ENCODE measurements at places on chromosomes 11 and 22. TPM values are rescaled to one million over a fixed set of nuclear protein-coding genes. Genes with fewer than 3 reads are reported as not detected.
A peak's percentile ranks its signal among the peaks of the same experiment; 100 is the strongest.

- no peaks in the 10 kb centered on the region for H3K27me3 ChIP-seq
- no peak for DNase-seq
- H3K36me3 ChIP-seq: peaks cover 7% of the 10 kb centered on the region
- no peak overlapping the region for H3K4me3 ChIP-seq
- no peak overlapping the region for H3K27ac ChIP-seq
These were observed 57.6 kb downstream of the TNRC6B start for GRCh38 chr22:40235308-40235707.

DNA sequence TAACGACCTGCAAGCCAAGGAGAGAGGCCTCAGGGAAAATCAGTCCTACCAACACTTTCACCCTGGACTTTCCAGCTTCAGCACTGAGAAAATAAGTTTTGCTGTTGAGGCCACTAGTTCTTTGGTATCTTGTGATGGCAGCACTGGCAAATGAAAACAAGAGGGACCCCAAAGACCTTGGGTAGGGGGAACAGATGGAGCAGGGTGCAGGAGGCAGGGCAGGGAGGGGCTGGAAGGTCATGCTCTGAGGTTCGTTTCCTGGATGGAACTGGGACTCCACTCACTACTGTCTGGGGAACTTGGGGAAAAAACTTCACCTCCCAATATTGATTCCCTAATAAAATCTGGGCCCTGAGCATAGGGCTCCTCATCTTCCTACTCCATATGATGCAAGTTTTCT, 34.2 kb upstream of the PRAME start:
- no peaks in the 10 kb centered on the region for H3K36me3 ChIP-seq
- no peak overlapping the region for H3K27ac ChIP-seq
- no peak overlapping the region for H3K4me3 ChIP-seq

The OR5A1 gene
- not detected for total RNA-seq

The B3GAT1 gene
- 0.08 TPM for total RNA-seq

The RFPL2 gene
- 0.08 TPM for total RNA-seq

The UBQLN3 gene
- total RNA-seq: 0.14 TPM

The ENDOD1 gene
- total RNA-seq: 11.3 TPM

DNA sequence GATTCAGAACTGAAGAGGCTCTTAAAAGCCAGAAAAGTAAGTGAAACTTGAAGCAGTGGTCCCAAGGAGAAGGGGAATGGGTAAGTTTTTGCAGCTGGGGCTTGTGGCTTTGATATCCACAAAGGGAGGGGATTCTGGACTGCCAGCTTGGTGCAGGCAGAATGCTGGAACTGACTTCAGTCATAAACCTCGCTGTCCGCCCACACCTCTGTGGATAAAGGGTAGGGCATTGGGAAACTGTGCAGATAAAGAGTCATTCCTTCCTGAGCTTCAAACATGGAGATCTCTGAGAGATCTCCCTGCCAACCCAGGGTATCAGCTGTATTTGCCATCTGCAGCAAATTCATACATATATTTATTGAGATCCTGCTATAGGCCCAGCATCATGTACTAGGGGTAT, 124.3 kb upstream of the OR9Q1 start:
- no peak overlapping the region for H3K4me3 ChIP-seq
- H3K27ac ChIP-seq: no peak overlapping the region
- DNase-seq: no peak

DNA sequence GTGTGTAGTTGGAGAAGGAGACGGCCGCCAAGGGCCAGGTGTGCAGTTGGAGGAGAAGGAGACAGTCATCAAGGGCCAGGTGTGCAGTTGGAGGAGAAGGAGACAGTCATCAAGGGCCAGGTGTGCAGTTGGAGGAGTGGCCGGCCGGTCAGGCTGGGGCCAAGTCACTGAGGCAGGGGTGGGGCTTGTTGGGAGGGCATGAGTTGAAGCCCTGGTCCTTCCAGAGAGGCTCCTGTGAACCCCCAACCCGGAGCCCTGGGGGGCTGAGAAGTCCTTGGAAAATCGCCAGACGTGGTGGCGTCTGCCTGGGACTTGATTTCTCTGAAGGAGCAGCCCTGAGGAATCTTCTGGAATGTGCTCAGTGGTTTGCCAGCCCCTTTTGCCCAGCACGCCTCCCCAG, 1320.5 kb downstream of the BRD1 start:
- H3K4me3 ChIP-seq: no peak overlapping the region
- no peaks in the 10 kb centered on the region for H3K36me3 ChIP-seq
- H3K4me1 ChIP-seq: no peaks in the 10 kb centered on the region
- H3K27me3 ChIP-seq: peaks cover 76% of the 10 kb centered on the region

The SLC22A12 gene
- not detected for total RNA-seq

DNA sequence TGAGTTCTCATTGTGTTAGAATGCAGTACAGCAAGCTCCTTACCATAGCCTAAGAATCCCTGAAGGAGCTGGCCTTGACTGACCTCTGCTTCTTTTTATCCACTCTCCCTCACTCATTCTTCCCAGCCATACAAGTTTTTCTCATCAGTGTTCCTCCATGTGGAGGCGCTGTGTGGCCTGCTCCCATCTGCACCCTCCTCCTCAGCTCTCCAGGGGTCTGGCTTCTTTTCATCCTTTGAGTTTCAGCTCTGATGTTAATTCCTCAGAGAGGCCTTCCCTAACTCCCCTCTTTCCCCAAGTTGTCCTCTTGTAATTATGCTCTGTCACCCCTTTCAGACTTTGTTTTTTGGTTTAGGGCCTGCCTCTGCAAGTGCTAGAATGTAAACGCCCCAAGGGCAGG, 144.8 kb downstream of the WNT7B start:
- H3K4me3 ChIP-seq: no peak overlapping the region
- no peak for DNase-seq
- H3K36me3 ChIP-seq: peaks cover 19% of the 10 kb centered on the region
- no peak overlapping the region for H3K27ac ChIP-seq

The PLA2G3 gene
- not detected for total RNA-seq

The ARAP1 gene
- total RNA-seq: 51.9 TPM

GRCh38 chr11:112662554-112662953, 298.7 kb upstream of the NCAM1 start:
- H3K4me3 ChIP-seq: no peak overlapping the region
- DNase-seq: no peak
- H3K27me3 ChIP-seq: no peaks in the 10 kb centered on the region
- no peaks in the 10 kb centered on the region for H3K36me3 ChIP-seq
- H3K27ac ChIP-seq: no peak overlapping the region
- peaks cover 8% of the 10 kb centered on the region for H3K4me1 ChIP-seq

DNA sequence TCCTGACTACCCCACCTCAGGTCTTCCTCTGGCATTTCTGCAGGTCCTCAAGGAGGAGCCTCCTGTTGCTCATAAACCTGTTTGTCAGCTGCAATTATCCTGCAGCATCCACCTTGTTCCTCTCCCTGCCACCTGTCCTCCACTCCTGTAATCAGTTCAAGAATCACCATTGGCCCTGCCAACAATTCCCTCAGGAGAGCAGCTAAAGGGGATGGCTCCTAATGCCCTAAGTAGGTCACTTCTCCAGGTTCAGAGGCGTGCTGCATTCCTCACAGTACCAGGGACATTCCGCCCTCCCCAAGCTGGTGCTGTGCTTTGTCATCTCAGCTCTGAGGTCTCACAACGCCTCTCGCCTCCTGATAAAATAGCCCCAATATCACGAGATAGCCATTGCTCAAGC, 2.1 kb downstream of the CLDN25 start:
- H3K27me3 ChIP-seq: peaks cover 4% of the 10 kb centered on the region
- peaks cover 25% of the 10 kb centered on the region for H3K4me1 ChIP-seq
- no peaks in the 10 kb centered on the region for H3K36me3 ChIP-seq
- no peak overlapping the region for H3K27ac ChIP-seq

DNA sequence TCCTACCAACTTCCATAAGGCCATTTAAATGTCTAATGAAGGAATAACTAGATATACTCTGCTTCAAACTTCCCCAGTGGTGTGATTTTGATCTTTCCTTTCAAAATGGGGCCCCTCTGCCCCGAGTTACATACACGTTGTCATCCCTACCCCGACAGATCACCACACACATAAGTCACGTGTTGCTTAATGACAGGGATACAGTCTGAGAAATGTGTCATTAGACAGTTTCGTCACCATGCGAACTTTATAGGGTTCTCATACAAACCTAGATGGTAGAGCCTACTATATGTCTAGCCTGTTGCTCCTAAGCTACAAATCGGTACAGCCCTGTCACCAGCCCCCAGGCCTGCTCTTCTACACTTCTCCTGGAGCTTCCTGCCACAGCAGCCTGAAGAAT, 49.8 kb upstream of the SCUBE2 start:
- H3K4me3 ChIP-seq: no peak overlapping the region
- peaks cover 84% of the 10 kb centered on the region for H3K36me3 ChIP-seq
- no peak overlapping the region for H3K27ac ChIP-seq
- DNase-seq: no peak
- no peaks in the 10 kb centered on the region for H3K27me3 ChIP-seq
- H3K4me1 ChIP-seq: peaks cover 34% of the 10 kb centered on the region

DNA sequence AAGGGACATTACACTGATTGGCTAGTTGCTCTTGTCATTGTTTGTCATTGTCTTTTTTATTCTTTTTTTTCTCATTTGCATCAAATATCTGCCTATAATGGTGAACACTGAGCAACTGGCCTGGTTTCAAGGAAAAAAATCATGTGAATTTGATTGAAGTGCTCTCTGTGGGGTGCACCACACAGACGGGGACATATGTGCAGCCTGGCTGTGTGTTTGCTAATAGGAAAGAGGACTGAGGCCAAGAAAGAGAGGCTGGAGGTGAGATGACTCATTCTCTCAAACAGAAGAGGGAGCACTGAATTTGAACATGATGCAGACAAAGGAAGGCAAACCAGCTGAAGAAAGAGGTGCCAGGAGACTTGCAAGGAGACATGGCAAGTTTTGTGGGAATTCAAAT, 684.9 kb upstream of the CCDC90B start:
- DNase-seq: no peak

The SAA4 gene
- total RNA-seq: not detected

GRCh38 chr22:41846268-41846987, 13.5 kb downstream of the SREBF2 start:
- no peak overlapping the region for H3K4me3 ChIP-seq
- no peaks in the 10 kb centered on the region for H3K27me3 ChIP-seq
- no peak for DNase-seq
- H3K36me3 ChIP-seq: peaks cover 12% of the 10 kb centered on the region
- peaks cover 64% of the 10 kb centered on the region for H3K4me1 ChIP-seq

GRCh38 chr11:126808836-126809235, 191.7 kb downstream of the KIRREL3 start:
- no peaks in the 10 kb centered on the region for H3K4me1 ChIP-seq
- no peak for DNase-seq
- H3K27me3 ChIP-seq: peaks cover 46% of the 10 kb centered on the region
- no peaks in the 10 kb centered on the region for H3K36me3 ChIP-seq
- no peak overlapping the region for H3K4me3 ChIP-seq
- no peak overlapping the region for H3K27ac ChIP-seq

- no peaks in the 10 kb centered on the region for H3K27me3 ChIP-seq
- peaks cover 7% of the 10 kb centered on the region for H3K36me3 ChIP-seq
- DNase-seq: no peak
- peaks cover 30% of the 10 kb centered on the region for H3K4me1 ChIP-seq
- no peak overlapping the region for H3K27ac ChIP-seq
- no peak overlapping the region for H3K4me3 ChIP-seq
These were observed 8.5 kb upstream of the ARFGAP3 start for GRCh38 chr22:42865536-42865935.

DNA sequence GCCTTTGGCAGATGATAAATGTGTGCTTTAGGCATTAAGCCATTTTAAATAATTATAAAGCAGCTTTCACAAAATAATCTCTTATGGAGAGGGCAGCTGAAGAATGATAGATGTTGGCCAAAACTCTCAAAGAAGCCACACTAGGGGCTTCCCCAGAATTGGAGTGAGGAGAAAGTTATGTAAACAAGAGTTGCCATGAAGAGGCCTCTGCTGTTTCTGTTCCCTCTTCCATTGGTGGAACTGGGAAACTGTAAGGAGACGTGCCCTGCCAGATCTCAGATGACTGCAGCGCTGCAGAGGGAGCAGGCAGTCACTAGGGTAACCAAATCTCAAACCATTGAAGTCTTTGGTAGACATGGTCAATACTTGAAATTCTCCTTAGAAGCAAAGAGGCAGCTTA, 19.4 kb upstream of the APLP2 start:
- H3K27ac ChIP-seq: no peak overlapping the region
- H3K4me3 ChIP-seq: no peak overlapping the region
- no peaks in the 10 kb centered on the region for H3K4me1 ChIP-seq
- H3K36me3 ChIP-seq: no peaks in the 10 kb centered on the region

- H3K27ac ChIP-seq: no peak overlapping the region
- H3K36me3 ChIP-seq: no peaks in the 10 kb centered on the region
- no peak for DNase-seq
- no peak overlapping the region for H3K4me3 ChIP-seq
These were observed 12.0 kb downstream of the ST14 start for GRCh38 chr11:130171534-130171933.

DNA sequence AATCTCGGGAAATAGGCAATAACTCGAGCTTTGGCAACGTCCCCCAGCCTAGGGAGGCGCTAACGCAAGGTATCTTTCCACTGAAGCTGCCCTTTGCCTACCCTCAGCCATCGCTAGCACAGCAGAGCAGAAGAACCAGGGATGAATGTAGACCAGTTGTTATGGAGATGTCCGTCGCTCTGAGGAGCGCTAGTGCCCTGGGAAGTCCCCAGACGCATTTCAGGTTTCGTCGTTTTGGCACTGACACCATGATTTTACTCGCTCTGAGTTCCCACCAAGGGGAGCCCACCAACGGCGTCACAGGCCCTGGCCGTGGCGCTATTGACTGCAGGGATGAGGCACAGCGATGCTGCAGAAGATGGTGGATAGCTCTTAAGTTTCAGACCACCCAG, 22.7 kb upstream of the BDNF start:
- peaks cover 86% of the 10 kb centered on the region for H3K27me3 ChIP-seq
- peak overlapping the region; percentile 63 for H3K4me3 ChIP-seq
- H3K36me3 ChIP-seq: no peaks in the 10 kb centered on the region
- DNase-seq: no peak
- no peak overlapping the region for H3K27ac ChIP-seq

The KDM2A gene
- total RNA-seq: 37.6 TPM

DNA sequence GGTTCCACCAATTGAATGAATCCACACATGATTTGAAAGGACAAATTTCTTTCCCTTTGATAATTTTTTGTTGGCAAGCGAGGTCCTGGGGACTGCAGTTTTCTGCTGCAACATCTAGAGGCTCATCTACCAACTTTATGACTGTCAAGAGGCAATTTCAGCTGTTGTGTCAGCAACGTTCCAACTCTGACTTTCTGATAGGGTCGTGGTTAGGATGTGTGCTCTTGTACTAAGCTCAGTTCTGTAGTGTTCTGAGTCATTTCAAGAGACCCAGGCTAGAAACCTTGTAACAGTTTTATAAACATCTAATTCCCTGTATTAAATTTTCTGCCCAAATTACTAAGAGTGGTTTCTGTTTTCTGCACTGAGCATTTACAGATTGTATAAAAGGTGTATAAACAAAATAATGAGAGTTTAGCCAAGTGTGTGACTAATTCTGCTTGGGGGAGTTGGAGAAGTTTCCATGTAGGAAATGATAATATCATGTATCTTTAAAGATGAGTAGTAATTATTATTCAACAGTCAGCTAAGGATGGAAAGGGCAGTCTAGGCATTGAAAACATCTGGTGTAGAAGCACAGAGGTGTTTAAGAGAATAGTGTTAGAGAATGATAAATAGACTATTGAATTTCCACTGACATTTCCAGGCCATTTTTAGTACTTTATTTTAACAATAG, 72.2 kb downstream of the RBMXL2 start:
- H3K4me3 ChIP-seq: no peak overlapping the region
